ENCODE measurements at places on chromosomes 2 and 18.

DNA sequence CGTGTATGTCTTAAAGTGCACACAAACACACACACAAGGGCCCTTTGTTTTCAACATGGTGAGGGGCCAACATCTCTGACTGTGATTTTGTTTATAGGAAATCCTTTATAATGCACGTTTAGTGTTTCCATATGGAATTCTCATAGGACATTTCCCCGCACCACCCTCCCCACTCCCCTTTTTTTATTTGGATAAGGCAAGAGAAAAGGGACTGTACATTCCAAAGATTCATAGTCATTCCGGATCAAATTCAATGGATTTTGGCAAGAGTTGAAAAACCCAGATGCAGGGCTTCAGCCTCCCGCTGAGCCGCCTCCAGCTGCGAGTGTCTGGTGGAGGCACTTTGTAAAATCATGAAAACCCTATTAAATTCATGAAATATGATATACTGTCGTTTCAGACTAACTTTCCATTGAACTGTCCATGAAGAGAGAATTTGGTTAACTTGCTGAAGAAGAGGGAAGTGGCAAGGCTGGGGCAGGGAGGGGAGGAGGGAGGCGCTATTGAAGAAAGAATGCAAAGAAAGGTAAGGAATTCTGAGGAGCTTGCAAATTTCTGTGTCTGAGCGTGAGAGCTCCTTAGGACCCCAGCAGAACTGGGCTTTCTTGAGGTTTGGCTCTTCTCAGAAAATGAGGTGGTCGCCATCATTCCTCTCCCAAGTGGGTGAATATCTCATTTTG, 25.8 kb upstream of the SLC14A2 start:
- no peak for DNase-seq

- no peak for DNase-seq
Observed at GRCh38 chr2:20326163-20326780, 24.4 kb downstream of the PUM2 start.

- no peak for DNase-seq
Observed at GRCh38 chr18:7512348-7512747, 54.8 kb upstream of the PTPRM start.

DNA sequence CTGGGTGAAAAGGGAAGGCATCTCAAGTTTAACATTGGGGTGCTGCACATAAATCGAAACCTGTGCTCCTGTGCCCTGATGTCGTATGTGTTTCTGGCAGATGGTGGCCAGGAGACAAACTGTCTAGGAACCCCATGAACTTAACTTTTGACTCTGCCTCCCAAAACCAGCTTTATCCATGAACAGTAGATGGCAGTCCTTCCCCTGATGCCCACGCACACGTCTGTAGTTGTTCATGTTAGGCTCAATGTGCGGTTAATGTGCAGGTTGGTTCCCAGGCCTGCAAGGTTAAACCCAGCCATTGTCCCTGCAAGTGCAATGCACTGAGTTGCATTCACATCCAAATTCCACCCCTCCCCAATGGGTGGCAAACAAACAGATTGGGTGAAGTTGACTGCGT, 44.1 kb upstream of the SIX3 start:
- no peak for DNase-seq

DNA sequence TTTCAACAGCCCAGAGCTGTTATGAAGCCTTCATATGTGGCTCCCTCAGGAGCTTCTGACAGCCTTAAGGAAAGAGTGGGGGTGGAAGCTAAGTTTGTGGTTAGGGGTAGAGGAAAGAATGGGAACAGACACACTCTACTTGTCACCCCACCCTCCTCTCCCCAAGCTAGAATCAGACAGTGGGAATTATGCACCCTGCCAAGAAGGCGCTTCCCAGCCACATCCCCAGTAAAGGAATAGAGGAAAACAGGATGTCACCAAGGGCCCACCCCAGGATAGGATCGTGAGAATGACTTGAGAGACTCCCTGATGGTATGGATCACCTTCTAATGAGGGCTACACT, 32.4 kb upstream of the EML4 start:
- no peak for DNase-seq

- DNase-seq, result no peak
Observed at GRCh38 chr2:30503007-30503694, 56.1 kb downstream of the LCLAT1 start.

GRCh38 chr18:68267583-68267982, 447.3 kb downstream of the TMX3 start:
- no peak for DNase-seq

GRCh38 chr2:211513446-211513845, 957.0 kb downstream of the CPS1 start:
- DNase-seq, result no peak

DNA sequence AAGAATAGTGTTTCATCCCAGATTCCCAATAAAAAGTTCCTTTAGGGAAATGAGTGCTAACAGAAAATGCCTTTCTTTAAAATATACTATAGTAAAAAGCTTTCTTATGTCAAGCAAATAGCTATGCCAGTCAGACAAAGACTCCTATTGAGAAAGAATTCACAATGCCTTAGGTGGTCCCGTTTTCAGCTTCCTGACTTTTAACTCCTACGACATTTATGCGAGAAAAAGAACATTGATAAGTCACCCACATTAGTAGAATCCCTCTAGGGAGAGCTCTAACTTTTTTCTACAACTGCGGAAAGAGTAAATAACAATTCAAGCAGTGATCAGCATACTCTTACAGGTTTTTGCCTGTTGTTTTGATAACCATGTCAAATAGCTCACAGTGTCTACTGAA, 750.8 kb upstream of the ACVR2A start:
- DNase-seq, result no peak

- no peak for DNase-seq
Observed at GRCh38 chr18:76432274-76432755, 62.7 kb downstream of the ZNF516 start.

- no peak for DNase-seq
Observed at GRCh38 chr2:149470046-149470445, 117.5 kb downstream of the MMADHC start.

GRCh38 chr2:65358678-65359400, 73.6 kb downstream of the SPRED2 start:
- DNase-seq, result no peak

- no peak for DNase-seq
Observed at GRCh38 chr18:36680042-36680441, 148.8 kb downstream of the TPGS2 start.

GRCh38 chr18:55405475-55405874, 182.5 kb downstream of the TCF4 start:
- no peak for DNase-seq

DNA sequence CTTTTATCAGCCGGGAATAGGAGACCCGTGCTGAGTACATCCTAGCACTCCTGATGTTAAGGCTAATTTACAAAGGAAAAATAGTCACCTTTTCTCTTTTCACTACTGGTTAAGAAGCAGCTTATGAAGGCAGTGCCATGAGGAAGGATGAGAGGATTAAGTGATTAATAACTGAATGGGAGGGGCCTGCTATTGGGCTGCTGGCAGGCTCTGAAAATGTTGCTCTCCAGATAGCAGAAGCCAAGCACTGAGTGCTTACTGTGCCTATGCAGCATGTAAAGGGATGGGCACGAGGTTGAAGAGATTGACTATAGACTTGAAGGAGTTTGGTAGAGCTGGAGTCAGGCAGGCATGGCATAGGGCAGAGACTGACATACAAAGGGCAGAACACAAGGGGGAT, 282.4 kb upstream of the THSD7B start:
- no peak for DNase-seq

- DNase-seq, result no peak
Observed at GRCh38 chr2:200302940-200303727, 3.4 kb upstream of the SPATS2L start.

DNA sequence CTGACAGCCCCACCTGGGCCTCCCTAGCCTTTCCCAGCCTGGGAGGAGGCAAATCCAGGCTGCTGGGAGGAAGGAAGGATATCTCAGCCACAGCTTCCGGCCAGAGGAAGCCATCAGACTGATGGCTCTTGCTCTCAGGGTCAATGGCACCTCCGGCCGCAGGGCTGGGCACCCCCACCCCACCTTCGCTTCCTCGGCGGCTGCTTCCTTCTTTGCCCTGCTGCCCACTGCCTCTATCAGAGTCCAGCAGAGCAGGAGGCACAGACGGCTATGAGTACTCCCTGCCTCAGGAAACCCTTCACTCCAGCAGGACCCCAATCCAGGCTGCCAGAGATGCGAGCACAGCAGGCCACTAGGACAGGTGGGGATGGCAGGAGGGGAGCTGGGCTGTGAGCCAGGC, 3.3 kb downstream of the SEMA4C start:
- no peak for DNase-seq

DNA sequence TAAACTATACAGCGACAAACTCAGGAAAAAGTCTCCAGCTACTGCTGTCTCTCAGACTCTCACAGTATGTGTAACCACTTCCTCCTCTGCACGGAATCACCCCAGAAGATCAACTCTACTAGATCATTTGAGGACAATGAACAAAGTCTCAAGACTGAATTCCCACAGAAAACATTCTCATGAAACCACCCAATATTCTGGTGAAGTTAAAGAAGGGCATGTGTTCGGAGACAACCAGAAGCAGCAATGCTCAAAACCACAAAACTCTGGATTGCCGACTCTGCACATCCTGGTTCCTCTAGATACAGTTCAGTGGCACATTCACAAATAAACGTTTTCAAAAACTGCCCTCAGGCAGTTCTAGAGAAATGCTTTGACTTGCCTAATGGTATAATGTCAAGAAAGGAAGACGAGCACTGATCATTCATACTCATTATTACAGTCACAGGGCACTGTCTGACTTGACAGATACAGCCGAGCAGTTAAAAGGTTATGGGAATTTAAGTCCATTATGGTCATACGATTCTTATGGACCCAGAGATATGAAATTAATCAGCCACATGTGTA, 91.9 kb upstream of the STK17B start:
- DNase-seq, result no peak

DNA sequence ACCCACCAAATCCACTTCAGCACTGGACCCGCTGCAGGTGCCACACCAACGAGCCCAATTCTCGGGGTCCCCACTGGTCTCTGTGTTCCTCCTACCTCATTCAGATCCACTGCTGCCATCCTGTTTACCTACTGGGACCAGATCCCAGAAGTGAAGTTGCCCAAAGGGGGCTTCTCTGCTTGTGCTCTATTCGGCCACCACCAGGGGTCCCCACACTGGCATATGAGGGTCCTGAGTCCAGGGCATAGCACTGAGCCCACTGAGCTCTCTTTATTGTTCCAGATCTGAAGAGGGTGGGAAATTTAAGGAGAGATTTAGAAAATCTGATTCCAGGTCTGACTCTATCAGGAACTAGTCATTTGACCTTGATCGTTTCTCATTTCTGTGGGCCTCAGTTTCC, 2.4 kb downstream of the GPR45 start:
- no peak for DNase-seq

- no peak for DNase-seq
Observed at GRCh38 chr2:3065928-3066327, 311.7 kb downstream of the EIPR1 start.

DNA sequence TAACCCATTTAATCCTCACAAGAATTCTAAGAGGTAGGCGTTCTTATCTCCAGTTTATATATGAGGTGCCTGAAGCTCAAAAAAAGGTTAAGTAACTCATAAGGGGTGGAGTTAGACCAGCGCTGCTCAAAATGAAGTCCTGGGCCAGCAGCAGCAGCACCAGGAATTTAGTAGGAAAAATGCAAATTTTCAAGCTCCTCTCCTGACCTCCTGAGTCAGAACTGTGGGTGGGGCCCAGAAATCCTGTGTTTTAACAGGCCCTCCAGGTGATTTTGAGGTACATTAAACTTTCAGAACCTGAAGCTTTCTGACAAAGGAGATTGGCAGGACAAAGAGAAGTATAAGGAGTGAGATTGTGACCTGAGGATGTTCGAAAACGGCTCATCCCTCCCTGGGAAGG, 66.0 kb upstream of the CCDC85A start:
- DNase-seq, result no peak

DNA sequence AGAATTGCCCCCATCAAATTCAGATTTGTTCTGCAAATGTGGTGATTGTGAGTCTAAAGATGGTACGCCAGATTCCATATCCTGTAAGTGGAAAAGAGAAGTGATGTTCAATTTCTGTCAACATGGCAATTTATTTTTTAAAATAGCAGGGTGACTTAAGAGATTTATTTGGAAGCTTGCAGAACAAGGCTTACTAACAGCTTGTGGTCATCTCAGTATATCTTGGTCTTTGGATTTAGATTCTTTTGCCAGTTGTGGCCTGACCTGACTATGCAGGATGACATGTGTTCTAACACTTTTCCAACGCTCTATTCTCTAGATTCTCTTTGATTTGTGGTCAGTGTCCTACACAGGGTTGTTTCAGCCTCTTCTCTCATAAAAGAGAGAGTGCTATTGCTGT, 74.4 kb downstream of the MAP3K20 start:
- DNase-seq, result no peak

- no peak for DNase-seq
Observed at GRCh38 chr18:78517328-78517727, 462.3 kb upstream of the SALL3 start.

GRCh38 chr2:183284606-183285005, 160.4 kb downstream of the NUP35 start:
- DNase-seq, result no peak

DNA sequence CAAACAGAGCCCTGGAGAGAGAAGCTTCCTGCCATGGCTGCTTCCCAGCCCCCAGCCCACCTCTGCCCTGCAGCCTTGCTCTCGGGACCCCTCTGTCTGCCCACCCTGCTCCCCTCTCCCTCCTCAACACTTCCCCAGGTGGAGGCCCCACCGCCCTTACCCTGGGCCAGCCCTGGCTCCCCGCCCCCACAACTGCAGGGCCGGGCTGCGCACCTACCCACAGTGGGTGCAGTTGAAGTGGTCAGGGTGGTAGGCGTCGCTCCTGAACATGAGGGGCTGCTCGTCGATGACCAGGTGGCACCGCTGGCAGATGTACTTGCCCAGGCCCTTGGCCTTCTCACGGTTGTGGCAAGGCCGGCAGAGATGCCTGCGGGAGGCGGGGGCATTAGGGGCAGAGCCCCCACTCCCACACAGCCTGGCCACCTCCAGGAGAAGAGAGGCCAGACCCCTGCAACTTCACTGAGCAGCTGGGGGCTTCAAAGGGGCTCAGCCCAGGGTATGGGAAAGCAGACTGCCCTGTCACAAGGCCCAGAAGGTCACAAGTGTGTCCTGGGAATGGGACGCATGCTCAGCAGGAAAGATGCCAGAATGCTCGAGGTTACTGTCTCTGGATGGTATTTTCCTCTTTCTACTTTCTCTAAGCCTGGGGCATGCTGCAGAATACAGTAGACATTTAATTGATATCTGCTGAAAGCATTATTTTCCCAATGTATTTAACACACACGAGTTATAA, 3.1 kb upstream of the GPR17 start:
- DNase-seq, result no peak

DNA sequence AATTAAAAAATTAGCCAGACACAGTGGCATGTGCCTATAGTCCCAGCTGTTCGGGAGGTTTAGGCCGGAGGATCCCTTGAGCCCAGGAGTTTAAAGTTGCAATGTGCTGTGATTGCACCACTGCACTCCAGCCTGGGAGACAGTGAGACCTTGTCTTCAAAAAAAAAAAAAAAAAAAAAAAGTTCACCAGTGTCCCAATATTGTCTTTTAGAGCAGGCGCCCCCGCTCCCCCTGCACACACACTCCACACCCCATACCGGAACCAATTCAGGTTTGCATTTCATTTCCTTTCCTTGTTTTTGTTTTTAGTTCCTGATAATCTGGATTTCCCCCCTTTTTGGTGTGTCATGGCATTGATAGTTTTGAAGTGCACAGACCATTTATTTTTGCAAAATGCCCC, 10.4 kb downstream of the TMEM87B start:
- DNase-seq, result no peak

- no peak for DNase-seq
Observed at GRCh38 chr2:17756668-17757067, 2.7 kb downstream of the GEN1 start.

- DNase-seq, result no peak
Observed at GRCh38 chr18:47906408-47906807, 24.1 kb downstream of the SMAD2 start.

All from NCI-H748 treated with DMSO at 0.1 percent for 48 hours (cell line).